ENCODE measurements at places on chromosomes 2 and 18. TPM values are rescaled to one million over a fixed set of nuclear protein-coding genes. Genes with fewer than 3 reads are reported as not detected.
A peak's percentile ranks its signal among the peaks of the same experiment; 100 is the strongest.

DNA sequence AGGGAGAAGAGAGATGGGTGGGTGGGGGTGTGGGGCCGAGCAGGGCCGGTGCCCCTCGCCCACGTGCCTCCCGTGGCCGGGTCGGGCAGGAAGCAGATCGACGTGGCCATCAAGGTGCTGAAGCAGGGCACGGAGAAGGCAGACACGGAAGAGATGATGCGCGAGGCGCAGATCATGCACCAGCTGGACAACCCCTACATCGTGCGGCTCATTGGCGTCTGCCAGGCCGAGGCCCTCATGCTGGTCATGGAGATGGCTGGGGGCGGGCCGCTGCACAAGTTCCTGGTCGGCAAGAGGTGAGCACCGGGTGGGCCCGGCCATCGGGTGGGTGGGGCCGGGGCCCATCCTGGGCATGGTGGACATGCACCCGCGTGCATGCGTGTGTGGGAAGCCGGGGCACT is 21.8 kb downstream of the ZAP70 start:
- H3K4me3 ChIP-seq: no peak overlapping the region
- no peaks in the 10 kb centered on the region for H3K27me3 ChIP-seq
- no peaks in the 10 kb centered on the region for H3K36me3 ChIP-seq
- no peaks in the 10 kb centered on the region for H3K4me1 ChIP-seq
- peak; percentile 78 for DNase-seq
- H3K27ac ChIP-seq: no peak overlapping the region

DNA sequence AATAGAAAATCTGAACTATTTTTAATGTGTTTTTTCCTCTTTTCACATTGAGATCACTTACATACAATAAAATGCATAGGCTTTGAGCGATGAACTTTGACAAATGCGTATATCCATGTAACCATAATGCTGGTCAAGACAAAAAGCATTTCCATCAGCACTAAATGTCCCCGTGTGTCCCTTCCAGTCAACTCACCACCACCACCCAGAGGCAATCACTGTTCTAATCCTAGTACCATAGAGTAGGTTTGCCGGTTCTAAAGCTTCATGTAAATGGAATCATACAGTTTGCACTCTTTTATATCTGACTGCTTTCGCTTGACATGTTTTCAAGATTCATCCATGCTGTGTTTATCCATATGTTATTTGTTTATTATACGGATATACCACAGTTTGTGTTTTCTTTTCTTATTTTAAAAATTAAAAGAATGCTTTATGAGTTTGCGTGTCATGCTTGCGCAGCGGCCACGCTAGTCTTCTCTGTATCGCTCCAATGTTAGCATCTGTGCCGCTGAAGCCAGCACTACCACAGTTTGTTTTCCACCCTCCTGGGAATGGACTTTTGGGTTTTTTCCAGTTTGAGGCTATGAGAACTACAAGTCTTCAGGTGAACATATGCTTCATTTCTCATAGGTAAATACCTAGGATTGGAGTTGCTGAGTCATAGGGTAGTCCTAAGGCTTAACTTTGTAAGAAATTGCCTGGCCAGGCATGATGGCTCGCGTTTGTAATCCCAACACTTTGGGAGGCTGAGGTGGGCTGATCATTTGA is 197.5 kb upstream of the CHAC2 start:
- H3K36me3 ChIP-seq: no peaks in the 10 kb centered on the region
- H3K27me3 ChIP-seq: no peaks in the 10 kb centered on the region
- no peak for DNase-seq
- no peak overlapping the region for H3K27ac ChIP-seq
- no peak overlapping the region for H3K4me3 ChIP-seq

DNA sequence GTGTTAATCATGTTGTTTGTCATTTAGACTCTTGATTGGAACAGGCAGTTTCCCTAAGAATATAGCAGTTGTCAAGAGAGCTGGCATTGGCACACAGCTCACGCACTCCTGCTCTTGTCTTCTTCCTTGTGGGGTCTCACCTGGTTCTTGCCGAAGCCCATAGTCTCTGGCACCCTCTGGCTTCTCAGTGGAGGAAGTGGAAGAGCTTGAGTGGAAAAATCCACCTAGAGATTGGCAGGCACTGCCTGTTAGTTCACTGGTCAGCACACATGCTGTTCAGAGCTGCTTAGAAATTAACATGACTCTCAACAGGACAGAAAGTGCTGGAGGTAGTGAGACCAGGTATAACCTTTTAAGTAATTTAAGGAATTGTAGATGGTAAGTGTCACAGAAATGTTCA is 28.3 kb downstream of the SCTR start:
- H3K27me3 ChIP-seq: no peaks in the 10 kb centered on the region
- no peaks in the 10 kb centered on the region for H3K4me1 ChIP-seq
- H3K27ac ChIP-seq: no peak overlapping the region
- H3K36me3 ChIP-seq: no peaks in the 10 kb centered on the region

- no peak for DNase-seq
- H3K36me3 ChIP-seq: no peaks in the 10 kb centered on the region
- H3K27ac ChIP-seq: no peak overlapping the region
- H3K4me3 ChIP-seq: no peak overlapping the region
Measured at GRCh38 chr2:148042219-148042618, 21.3 kb downstream of the MBD5 start.

GRCh38 chr2:170966648-170967396 is 37.8 kb downstream of the GORASP2 start:
- H3K4me3 ChIP-seq: no peak overlapping the region
- DNase-seq: no peak
- H3K4me1 ChIP-seq: no peaks in the 10 kb centered on the region
- H3K36me3 ChIP-seq: peaks cover 6% of the 10 kb centered on the region

GRCh38 chr2:19649785-19650380 is 251.9 kb downstream of the TTC32 start:
- H3K4me1 ChIP-seq: no peaks in the 10 kb centered on the region
- H3K4me3 ChIP-seq: no peak overlapping the region
- no peak overlapping the region for H3K27ac ChIP-seq
- no peak for DNase-seq
- no peaks in the 10 kb centered on the region for H3K36me3 ChIP-seq

DNA sequence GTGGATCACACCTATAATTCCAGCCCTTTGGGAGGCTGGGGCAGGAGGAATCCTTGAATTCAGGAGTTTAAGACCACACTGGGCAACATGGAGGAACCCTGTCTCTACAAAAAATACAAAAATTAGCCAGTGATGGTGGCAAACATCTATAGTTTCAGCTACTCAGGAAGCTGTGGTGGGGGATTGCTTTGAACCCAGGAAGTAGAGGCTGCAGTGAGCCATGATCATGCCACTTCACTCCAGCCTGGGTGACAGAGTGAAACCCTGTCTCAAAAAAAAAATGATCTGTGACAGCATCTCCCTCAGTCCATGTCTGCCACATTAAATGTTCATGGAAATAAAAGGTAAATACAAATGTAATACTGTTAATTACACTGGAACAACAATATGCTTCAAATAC is 121.4 kb upstream of the COL5A2 start:
- H3K27ac ChIP-seq: no peak overlapping the region
- H3K4me1 ChIP-seq: no peaks in the 10 kb centered on the region
- no peak for DNase-seq
- no peaks in the 10 kb centered on the region for H3K36me3 ChIP-seq

DNA sequence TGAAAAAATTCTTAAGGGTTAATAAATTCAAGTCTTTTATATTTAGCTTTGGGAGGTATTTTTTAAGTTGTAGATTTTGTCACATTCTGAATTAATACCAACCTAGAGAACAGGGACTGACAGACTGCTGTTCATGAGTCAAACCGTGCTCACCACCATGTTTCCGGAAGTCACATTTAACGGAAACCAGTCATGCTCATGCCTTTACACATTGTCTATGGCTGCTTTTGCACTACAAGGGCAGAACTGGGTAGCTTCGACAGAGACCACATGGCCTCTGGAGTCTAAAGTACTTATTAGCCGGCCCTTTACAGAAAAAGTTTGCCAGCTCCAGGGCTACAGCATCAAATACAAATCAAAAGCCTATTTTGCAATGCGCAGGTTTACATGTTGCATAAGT is 33.3 kb downstream of the LONRF2 start:
- peaks cover 10% of the 10 kb centered on the region for H3K36me3 ChIP-seq
- H3K4me1 ChIP-seq: no peaks in the 10 kb centered on the region
- H3K27me3 ChIP-seq: no peaks in the 10 kb centered on the region
- no peak overlapping the region for H3K4me3 ChIP-seq

DNA sequence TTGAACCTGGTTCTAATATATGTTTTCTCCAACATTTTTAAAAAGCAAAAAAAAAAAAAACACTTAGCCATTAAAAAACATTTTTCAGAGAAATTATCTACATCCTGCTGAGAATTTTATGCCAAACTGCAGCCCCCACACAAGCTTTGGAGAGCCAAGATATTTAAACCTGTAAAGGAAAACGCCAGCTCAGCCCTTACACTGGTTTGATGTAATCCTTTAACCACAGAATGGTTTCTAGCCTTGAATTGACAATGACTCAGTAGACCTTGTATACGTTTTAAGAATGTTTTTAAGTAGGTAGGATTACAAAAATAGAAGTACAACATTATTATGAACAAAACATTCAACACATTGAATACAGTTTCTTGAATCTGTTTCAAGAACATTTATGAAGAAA is 113.6 kb downstream of the BABAM2 start:
- no peaks in the 10 kb centered on the region for H3K27me3 ChIP-seq
- H3K36me3 ChIP-seq: no peaks in the 10 kb centered on the region
- no peak overlapping the region for H3K4me3 ChIP-seq
- H3K27ac ChIP-seq: no peak overlapping the region
- H3K4me1 ChIP-seq: no peaks in the 10 kb centered on the region

- H3K4me3 ChIP-seq: no peak overlapping the region
- no peaks in the 10 kb centered on the region for H3K27me3 ChIP-seq
- H3K27ac ChIP-seq: no peak overlapping the region
- no peaks in the 10 kb centered on the region for H3K4me1 ChIP-seq
- no peaks in the 10 kb centered on the region for H3K36me3 ChIP-seq
Measured at GRCh38 chr18:63487676-63488075, 10.9 kb downstream of the SERPINB5 start.

DNA sequence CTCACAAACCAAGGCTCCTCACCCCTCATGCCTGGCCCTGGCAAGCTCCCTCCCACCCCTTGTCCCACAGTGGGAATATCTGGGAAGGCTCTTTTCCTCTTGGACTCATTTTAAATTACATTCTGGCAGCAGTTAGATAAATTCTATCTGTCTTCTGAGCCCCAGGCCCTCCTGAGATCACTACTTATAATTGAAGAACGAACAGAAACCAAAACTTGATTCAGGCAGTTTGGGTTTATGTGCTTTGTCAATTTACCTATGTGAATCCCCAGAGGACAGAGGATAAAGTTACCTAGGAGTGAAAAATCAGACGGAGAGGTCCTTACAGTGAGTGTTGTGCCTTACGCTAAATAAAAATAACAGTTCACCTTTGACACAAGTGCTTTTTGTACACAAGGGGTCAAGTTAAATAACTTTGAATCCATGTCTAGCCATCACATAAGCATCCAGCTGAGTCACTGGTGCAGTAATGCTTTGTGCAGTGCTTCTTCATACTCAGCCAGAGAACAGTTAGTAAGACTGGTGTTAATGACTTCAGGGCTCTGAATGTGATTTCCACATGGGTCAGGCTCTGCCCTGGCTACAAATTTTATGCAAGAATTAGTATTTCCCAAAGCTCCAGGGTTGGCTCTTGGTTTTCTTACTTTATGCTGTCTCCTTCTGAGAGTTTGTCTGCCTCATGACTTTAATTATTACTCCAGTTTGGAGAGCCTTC is 329.3 kb downstream of the INSIG2 start:
- no peak overlapping the region for H3K27ac ChIP-seq
- H3K4me3 ChIP-seq: no peak overlapping the region
- DNase-seq: no peak

DNA sequence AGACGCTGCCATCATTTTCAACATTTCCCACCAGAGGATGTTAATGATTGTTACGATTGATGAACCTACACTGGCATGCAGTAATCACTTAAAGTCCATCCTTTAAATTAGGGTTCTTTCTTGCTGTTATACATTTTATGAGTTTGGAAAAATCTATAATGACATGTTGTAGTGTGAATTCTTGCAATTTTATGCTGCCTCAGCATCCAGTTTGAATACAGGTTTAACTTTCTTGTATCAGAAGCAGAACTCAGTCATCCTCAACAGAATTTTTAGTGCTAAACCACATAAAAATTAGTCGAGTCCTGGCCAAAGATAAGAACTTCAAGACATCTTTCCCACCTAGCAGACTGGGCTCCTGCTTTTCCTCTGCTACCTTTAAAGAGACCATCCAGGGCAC is 303.3 kb downstream of the NUP35 start:
- no peaks in the 10 kb centered on the region for H3K4me1 ChIP-seq
- no peaks in the 10 kb centered on the region for H3K27me3 ChIP-seq
- H3K36me3 ChIP-seq: no peaks in the 10 kb centered on the region
- H3K4me3 ChIP-seq: no peak overlapping the region

- H3K27ac ChIP-seq: no peak overlapping the region
- no peak for DNase-seq
- no peaks in the 10 kb centered on the region for H3K27me3 ChIP-seq
- H3K36me3 ChIP-seq: no peaks in the 10 kb centered on the region
Measured at GRCh38 chr2:226904592-226904991, 68.7 kb downstream of the RHBDD1 start.

GRCh38 chr18:48412339-48412929 is 3.3 kb upstream of the ZBTB7C start:
- no peak overlapping the region for H3K4me3 ChIP-seq
- H3K4me1 ChIP-seq: no peaks in the 10 kb centered on the region
- H3K27ac ChIP-seq: no peak overlapping the region
- H3K27me3 ChIP-seq: no peaks in the 10 kb centered on the region

DNA sequence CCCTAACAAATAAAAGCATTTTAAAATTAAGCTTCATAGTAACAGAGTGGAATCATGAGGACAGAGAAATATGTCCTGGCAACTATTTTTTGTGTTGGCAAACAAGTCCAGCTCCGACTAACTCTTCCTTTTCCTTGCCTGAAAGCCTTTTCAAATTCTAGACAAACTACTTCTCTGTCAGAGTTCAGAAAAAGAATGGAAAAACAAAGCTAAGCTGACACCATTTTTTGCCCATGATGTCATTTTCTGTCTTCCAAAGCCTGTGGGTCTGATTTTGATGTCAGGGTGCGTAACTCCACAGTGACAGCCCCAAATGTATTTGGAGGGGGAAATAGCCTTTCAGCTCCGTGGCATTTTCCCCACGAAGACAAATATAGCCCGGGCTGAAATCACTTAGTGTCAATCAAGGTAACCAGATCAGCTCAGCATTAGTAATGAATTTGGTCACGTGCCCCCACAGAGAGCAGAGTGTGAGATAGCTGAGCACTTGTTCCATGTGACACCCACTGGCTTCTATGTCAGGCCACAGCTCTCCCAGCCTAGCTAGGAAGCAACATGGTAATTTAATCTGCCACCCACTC is 233.0 kb upstream of the SIX2 start:
- DNase-seq: no peak
- no peaks in the 10 kb centered on the region for H3K27me3 ChIP-seq
- H3K27ac ChIP-seq: peak overlapping the region; percentile 84
- no peaks in the 10 kb centered on the region for H3K36me3 ChIP-seq
- no peak overlapping the region for H3K4me3 ChIP-seq

Gene OSBPL6
- 2.1 TPM for total RNA-seq

Gene GPR45
- not detected for total RNA-seq

Gene MROH2A
- not detected for total RNA-seq

Gene FN1
- 4,393 TPM for total RNA-seq

All from aorta (tissue), 5 donors.